Tibial nerve (tissue), 4 donors: ENCODE measurements at places on chromosomes 1 and 21. TPM values are rescaled to one million over a fixed set of nuclear protein-coding genes. Genes with fewer than 3 reads are reported as not detected.

The BRDT gene
- total RNA-seq: 0.30 TPM

DNA sequence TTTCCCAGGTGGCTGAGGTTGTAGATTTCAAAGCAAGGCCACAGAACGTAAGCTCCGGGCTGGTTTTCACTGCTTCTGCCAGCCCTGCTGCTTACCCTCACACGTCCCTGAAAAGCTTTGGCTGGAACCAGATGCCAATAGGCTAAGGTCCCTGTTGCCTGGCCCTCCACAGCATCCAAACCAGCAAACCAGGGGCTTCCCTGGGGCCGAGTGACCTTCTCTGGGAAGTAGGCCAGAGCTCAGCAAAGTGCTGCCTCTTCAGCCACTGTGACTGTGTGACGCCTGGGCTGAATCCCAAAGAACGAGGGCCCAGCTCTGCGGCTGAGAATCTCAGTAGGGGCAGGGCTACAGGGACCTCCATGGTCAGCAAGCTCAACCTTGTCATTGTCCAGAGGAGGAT, 28.9 kb upstream of the RBM15 start:
- no peak for DNase-seq

DNA sequence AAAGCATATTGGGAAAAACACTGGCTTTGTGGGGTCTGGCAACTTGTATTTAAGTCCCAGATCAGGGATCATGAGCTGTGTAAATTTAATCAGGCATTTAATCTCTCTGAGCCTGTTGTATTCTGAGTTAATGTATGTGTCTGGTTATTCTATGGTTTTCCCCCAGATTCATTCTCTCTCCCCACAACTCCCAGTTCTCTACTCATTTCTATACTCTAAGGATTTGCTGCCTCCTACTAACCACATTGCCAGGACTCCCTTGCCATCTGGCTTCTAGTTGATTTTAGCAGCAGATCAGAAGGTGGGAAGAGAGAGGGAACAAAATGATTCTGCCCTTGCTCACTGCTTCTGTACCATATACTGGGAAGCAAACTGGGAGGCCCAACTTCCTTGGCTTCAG, 31.4 kb upstream of the S1PR1 start:
- DNase-seq: no peak

DNA sequence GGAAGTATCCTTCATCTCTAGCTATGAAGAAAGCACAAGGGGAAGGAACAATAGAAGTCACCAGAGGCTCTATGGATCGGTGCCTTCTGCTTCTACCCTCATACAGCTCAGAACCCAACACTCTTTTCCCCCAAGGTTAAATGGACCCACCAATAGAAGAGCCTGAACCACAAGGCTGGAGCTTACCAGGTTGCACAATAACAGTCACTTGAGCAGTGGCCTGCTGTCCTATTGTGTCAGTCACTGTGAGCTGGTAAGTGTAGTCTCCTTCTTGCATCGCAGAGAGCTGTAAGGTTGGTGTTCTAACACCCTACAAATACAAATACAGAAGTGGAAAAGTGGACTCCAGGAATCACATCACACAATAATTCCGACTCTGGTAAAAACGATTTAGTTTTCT, 103.0 kb downstream of the KIAA0319L start:
- no peak for DNase-seq

- DNase-seq: no peak
Observed at GRCh38 chr1:225257081-225257480, 170.8 kb downstream of the LBR start.

DNA sequence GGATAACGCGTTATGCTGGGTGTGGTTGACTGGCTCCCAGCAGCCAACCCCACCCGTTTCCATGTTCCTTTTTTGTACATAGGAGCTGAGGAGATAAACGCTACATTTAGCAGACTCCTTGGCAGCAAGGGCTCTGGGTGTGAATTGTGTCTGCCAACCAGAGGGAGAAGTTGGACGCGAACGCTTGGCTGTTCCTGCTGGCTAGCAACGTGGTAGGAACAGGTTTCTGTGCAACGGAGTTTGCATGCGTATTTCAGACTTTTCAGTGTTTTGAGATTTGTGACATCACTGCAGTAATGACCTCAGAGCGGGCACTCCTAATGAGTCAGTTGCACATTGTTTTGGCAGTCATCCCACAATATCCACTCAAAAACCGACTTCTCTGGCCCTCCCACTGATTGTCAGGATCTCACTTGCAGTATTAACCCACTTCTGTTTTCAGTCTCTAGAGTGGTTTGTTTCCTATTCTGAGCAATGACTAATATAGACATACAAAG, 98.7 kb upstream of the RGS1 start:
- DNase-seq: no peak
